CD8-positive, alpha-beta memory T cell (primary cell): ENCODE measurements at places on chromosomes 1 and 21. TPM values are rescaled to one million over a fixed set of nuclear protein-coding genes. Genes with fewer than 3 reads are reported as not detected.

CDC20 gene
- 0.37 TPM for polyA plus RNA-seq

OR2T27 gene
- not detected for polyA plus RNA-seq

CAPN9 gene
- polyA plus RNA-seq, result not detected

TFF3 gene
- polyA plus RNA-seq, result not detected

DNA sequence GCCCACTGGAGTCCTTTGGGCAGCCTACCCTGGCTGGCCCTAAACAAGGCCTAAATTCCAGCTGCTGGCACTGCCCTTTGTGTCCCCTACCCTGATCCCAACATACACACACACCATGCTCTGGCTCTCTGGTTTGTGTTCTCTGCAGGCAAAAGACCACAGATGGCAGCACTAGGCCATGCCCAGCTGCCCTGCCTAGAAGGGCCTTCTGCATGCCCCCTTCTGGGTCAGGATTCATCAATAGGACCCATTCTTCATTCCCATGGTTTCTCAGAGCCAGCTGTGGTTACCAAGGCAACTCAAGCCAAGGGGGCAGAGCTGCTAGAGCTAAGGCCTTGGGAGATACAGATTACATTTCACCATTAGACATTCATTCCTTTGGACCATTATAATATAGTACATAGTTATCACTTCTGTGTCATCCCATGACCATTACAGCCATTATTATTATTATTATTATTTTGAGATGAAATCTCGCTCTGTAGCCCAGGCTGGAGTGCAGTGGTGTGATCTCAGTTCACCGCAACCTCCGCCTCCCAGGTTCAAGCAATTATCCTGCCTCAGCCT, 17.5 kb downstream of the ASAP3 start:
- no peak for DNase-seq

GRCh38 chr21:33110340-33110715, 40.4 kb downstream of the OLIG1 start:
- no peak for DNase-seq

DNA sequence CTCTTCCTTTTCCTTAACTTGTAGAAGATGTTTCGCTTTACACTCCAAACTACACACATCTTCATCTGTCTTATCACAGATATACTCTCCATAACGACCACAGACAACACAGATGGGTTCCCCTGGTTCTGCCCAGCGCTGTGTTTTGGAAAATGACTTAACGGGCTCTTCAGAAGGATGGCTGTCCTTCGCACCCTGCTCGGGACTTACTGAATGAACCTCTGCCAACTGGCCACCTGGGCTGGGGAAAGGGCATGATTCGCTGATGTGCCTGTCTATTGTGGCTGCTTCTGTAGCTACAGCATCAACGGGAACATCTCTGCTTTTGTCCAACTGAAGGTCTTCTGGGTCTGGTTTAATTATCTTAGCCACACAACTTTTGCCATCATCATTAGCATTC, 3.4 kb downstream of the DDX59 start:
- DNase-seq, result no peak

GRCh38 chr1:179767996-179768395, 24.9 kb downstream of the FAM163A start:
- no peak for DNase-seq

SMCP gene
- not detected for polyA plus RNA-seq

DNA sequence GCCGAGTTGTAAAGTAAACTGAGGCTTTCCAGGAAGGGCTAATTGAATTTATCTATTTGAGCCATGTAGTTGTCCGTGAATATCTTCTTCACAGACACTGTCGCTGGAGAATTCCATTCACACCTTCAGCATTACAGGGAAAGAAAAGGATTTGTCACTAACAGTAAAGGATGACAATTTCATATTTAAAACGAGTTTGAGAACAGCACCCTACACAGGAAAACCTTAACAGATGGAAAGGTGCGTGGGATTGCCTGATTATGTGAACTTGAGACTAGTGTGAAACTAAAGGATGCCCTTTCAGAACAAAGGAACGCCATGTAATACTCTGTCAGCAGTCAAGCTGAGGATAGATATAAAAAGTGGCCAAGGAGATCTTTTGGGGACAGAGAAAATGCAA, 492.5 kb upstream of the ADGRL2 start:
- DNase-seq, result no peak
